ENCODE measurements at places on chromosomes 6 and 20. TPM values are rescaled to one million over a fixed set of nuclear protein-coding genes. Genes with fewer than 3 reads are reported as not detected.

SIM1 gene
- not detected for total RNA-seq

ADISSP gene
- 22.1 TPM for total RNA-seq

DNAH8 gene
- 0.11 TPM for total RNA-seq

RNF5 gene
- total RNA-seq, result 44.5 TPM

GATA5 gene
- not detected for total RNA-seq

TCF21 gene
- not detected for total RNA-seq

BCAS1 gene
- 0.09 TPM for total RNA-seq

FBXO30 gene
- total RNA-seq, result 7.2 TPM

TNF gene
- total RNA-seq, result 18.6 TPM

DPM1 gene
- total RNA-seq, result 48.9 TPM

PAX1 gene
- not detected for total RNA-seq

TRERF1 gene
- total RNA-seq, result 21.6 TPM

ZSCAN31 gene
- 1.9 TPM for total RNA-seq

ADGRB3 gene
- not detected for total RNA-seq

OLIG3 gene
- total RNA-seq, result not detected

SLC22A2 gene
- not detected for total RNA-seq

RTF2 gene
- 99.8 TPM for total RNA-seq

TAP1 gene
- total RNA-seq, result 315 TPM

CD24 gene
- total RNA-seq, result 1.1 TPM

FAM110A gene
- 44.5 TPM for total RNA-seq

GNAS-AS1 gene
- 1.6 TPM for total RNA-seq

KCNG1 gene
- not detected for total RNA-seq

MMP24 gene
- total RNA-seq, result 0.08 TPM

FAM162B gene
- total RNA-seq, result not detected

SYCP2L gene
- total RNA-seq, result not detected

XKR7 gene
- not detected for total RNA-seq

SERPINB1 gene
- total RNA-seq, result 58.6 TPM

PLCB1 gene
- 6.2 TPM for total RNA-seq

ERVFRD-1 gene
- not detected for total RNA-seq

SPDEF gene
- not detected for total RNA-seq

C6orf141 gene
- 0.68 TPM for total RNA-seq

MYO6 gene
- 2.5 TPM for total RNA-seq

DCDC2 gene
- 0.14 TPM for total RNA-seq

CRISP2 gene
- not detected for total RNA-seq

ABHD16B gene
- total RNA-seq, result not detected

Measured in activated naive CD8-positive, alpha-beta T cell treated with anti-CD3 and anti-CD28 coated beads, Interleukin-2, amount 10 ng/mL, durations not matched to agents 7 days and 5 days (primary cell).